ENCODE measurements at places on chromosomes 1 and 21.

DNA sequence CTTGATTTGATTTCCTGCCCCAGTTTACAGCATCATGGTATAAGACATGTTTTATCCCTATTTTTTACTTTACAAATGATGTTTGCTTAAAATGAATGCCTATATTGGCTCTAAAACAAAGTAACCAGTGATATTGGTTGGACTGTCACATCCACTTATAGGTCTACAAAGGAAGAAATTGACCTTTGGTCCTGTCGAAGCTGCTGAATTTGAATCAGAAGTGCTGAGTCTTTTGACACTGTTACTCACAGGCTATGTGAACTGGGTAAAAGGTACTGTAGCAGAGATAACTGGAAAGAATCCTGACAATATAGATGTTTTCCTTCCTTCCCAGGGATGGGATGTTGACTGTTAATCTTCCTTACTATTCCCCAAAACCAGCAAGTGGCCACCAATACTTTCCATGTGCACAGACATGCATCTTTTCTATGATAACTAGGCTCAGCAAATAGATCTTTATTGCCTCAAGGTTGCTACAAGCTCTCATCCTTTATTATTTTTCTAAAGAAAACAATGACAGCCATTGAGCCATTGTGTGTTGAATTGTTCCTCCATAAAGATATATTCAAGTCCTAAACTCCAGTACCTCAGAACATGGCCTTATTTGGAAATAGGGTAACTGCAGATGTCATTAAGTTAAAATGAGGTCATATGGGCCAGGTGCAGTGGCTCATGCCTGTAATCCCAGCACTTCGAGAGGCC lies 175.9 kb upstream of the NR5A2 start:
- no peak for DNase-seq

GRCh38 chr1:153790313-153790965 lies 15.2 kb downstream of the SLC27A3 start:
- no peak for DNase-seq

DNA sequence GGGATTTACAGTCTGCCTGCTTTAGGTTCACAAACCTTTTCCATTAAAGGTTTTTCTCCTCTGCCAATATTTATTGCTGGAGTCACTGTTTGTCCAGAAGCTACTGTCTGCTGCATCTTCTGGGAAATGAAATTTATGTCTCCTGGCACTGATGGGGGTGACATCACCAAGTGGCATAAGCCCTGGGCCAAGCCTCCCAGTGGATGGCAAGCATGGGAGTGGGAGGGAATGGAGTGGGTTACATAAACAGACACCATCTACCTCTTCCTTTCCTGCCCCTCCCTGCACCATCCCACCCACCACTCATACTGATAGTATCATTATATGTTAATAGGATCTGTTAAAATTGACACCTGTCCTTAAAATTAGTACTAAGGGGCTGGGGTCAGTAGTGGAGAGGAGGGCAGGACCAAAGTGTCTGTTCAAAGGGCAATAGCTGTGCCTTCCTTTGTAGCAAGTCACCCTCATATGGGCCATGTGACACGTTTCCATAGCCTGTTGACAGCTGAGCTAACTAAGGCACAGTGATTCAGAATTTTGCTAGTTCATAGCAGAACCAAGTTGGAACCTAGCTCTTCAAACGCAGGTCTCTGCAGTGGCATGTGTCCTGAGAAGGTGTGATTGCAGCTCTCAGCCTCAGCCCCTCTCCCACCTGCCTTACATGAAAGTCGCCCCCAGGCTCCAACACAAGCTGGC lies 71.0 kb downstream of the MAB21L3 start:
- DNase-seq, result no peak

DNA sequence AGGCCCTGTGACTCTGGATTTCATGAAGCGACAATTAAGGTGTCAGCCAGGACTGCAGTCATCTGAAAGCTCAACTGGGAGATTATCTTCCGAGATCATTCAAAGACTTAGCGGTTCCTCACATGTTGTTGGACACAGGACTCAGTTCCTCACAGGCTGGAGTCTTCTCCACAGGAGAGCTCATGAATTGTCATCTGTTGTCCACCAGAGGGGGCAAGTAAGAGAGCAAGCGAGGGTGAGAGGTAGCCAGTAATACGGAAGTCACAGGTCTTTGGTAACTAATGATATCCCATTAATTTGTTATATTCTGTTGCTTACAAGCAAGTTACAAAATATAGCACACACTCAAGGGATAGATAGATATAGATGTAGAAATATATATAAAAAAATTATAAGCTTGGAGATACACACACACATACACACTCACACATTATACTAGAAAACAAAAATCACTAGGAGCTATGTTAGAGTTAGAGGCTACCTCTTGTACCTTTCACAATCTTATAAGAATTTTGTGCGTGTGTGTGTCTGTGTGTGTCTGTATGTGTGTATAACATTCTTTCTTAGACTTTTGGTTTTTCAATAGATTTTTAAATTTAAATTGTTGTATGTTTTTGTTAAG lies 1695.3 kb downstream of the BRINP3 start:
- no peak for DNase-seq

GRCh38 chr1:232209357-232209756 lies 420.6 kb downstream of the SIPA1L2 start:
- DNase-seq, result no peak

GRCh38 chr1:41572224-41572623 lies 87.7 kb upstream of the EDN2 start:
- no peak for DNase-seq

- DNase-seq, result no peak
Measured at GRCh38 chr1:38420666-38421065, 374.1 kb upstream of the POU3F1 start.

GRCh38 chr1:197970771-197971170 lies 53.6 kb downstream of the LHX9 start:
- DNase-seq, result no peak

DNA sequence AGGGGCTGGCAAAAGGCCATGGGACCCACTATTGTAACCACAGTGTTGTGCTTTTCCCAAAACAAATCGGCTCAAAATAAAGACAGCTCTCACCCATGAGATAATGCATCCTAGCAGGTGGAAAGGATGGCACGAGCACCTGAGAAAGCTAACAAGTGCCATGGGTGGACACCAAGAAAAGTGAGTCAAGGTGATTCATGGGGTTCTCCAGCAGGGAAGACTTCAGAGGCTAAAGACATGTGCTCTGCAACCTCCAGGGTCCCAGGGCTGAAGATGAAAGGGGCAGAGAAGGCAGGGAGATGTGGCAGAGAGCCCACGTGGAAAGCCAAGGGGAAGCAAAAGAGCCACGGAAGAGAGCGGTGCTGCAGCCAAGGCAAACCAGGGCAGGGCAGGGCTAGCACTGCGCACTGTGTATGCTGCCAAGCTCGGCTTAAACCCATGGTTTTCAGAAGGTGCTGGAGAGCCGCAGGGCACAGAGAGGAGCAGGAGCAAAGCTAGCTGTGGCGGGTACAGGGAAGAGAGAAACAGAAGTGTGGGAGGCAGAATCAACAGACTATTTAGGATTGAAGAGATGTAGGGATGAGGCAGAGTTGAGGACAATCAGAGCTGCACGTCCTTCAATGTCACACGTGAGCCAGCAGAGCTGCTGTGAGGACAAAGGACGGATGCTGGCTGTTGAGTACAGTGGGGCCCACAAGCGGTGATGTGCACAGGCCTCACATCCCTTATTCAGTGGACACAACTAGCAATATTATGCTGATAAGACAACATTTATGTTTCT lies 41.8 kb upstream of the C1orf198 start:
- DNase-seq, result no peak

DNA sequence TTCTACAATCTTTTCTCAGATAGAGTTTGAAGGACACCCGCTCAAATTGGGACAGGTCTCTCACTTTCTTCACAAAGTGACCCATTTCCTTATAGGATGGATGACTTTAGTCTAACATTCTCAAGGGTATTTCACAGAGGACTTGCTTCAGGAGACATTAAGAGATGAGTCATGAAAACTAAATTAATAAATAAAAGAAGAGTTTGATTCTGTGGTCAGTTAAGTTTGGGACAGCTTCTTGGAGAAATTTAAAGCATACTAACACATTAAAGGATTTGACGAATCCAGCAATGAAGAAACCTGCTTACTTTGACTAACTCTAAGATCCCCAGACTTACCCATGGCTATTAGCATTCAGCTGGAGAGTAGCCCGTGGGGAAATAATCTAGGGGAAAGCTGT lies 95.6 kb upstream of the RAB3GAP2 start:
- no peak for DNase-seq

DNA sequence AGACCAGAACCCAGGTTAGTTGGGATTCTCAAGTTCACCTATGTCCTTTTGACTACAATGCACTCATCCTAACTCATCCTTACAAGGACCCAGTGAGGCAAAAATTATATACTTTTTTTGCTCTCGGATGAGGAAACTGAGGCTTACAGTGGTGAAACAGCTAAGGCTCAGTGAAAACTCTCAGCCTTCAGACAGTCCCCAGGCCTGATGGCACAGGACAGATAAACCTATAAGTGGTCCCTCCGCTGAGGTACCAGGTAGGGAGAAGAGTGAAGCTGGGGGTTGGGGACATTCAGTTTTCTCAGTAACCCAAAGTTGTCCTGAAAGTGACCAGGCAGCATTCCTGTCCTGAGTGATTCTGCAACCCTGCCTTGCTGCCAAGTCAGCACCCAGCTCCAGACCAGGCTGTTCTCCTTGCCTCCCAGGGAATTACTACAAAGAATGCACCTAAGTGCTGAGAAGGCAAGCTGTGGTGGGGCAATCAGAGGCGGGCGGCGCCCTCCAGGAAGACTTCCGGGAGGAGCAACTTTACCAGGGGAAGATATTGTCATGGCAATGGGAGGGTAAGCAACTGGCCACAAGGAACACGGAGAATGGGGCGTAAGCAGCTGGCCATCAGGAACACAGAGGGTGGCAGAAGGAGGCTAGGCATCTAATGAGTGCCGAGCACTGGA lies 4.6 kb downstream of the TENT5B start:
- DNase-seq, result no peak

- DNase-seq, result no peak
Measured at GRCh38 chr1:75170011-75170410, 35.8 kb downstream of the LHX8 start.

DNA sequence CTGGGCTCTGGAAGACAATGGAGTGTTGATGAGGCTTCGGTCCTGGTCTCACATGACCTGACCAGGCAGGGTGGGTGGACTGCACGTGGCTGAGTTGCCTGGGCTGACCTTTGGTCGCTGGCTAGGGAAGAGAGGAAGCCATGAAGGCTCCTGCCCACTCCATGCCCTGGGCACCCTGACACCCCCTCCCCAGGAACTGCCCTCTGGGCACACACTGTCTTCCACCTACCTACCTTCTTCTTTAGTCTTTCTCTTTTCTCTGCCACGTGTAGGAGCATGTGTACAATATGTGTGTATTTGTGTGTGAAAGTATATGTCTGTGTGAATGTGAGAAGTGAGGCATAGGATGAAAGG lies 15.1 kb downstream of the POU3F1 start:
- DNase-seq, result no peak

DNA sequence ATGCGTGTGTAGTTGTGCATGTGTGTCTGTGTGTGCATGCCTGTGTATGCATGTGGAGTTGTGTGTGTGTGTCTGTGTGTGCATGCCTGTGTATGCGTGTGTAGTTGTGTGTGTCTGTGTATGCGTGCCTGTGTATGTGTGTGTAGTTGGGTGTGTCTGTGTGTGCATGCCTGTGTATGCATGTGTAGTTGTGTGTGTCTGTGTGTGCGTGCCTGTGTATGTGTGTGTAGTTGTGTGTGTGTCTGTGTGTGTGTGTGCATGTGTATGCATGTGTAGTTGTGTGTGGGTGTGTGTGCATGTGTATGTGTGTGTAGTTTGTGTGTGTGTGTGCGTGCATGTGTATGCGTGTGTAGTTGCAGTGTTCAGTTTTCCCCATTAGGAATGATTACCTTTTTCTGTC lies 162.0 kb downstream of the URB2 start:
- DNase-seq, result no peak

DNA sequence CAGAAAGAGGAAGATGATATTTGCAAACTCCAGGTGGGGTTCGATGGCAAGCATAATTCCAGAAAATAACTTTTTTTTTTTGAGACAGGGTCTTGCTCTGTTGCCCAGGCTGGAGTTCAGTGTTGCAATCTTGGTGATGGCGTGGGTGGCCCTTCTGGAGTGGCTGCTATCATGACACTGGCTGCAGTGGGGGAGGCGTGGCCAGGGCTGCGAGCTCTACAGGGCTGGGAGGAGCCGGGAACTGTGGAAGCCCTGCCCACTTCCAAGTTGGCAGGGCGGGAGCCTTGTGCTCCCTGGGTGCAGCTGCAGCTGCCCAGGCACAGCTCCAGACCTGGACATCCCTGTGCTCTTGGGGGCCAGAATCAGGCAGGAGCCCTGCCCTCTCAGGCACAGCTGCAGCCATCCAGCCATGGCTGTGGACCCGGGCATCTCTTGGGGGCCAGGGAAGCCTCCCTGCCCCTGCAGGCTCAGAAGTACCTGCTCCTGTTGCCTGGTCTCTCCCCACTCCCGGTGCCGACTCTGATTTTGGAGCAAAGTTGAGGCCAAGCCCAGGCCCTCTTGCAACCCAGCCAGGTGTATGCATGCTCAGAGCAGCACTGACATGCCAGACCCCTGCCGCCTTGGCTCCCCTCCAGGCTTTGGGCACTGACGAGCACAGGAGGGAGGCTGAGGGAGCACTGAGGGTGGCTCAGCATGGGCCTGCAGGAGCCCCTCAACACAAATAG lies 7.2 kb upstream of the BCL10 start:
- no peak for DNase-seq

Measured in activated T-helper 1 cell treated with anti-CD3 and anti-CD28 coated beads, Interleukin-12 subunit alpha, Interleukin-12 subunit beta, Interleukin-2, Interleukin-4 antibody, amounts not matched to agents 30 ng/mL and 10 ng/mL and 1 ng/mL, durations not matched to agents 14 hours and 24 hours and 36 hours (primary cell).